ENCODE measurements at places on chromosomes 2 and 18.
A peak's percentile ranks its signal among the peaks of the same experiment; 100 is the strongest.

DNA sequence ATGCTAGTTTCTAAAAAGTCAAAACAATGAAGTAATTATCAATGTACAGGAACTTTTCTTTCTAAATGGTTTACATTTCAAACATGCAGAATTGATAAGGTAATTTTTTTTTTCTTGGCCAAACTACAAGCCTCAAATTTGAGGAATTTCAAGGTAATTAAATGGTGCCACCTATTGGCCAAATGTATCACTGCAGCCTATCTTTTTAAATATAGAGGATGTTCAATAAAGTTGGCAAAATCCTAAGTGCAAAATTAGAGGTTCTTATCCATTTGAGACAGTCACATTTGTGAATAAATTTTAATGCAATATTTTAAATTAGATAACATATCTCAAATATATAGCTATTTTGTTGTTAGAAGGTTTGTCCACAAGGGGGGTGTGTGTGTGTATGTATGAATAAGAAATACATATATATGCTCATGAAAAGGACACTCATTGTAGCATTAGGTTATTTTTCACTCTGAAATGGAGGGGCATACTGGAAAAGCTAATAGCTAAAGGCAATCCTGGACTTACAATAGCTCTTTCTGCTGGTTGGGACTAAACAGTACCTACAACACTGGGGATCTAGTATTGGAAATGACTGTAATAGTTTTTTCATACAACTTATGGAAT is 26.2 kb downstream of the MMADHC start:
- no peak for DNase-seq

- no peak for DNase-seq
These were observed 173.3 kb downstream of the ANKRD44 start for GRCh38 chr2:197137231-197137630.

DNA sequence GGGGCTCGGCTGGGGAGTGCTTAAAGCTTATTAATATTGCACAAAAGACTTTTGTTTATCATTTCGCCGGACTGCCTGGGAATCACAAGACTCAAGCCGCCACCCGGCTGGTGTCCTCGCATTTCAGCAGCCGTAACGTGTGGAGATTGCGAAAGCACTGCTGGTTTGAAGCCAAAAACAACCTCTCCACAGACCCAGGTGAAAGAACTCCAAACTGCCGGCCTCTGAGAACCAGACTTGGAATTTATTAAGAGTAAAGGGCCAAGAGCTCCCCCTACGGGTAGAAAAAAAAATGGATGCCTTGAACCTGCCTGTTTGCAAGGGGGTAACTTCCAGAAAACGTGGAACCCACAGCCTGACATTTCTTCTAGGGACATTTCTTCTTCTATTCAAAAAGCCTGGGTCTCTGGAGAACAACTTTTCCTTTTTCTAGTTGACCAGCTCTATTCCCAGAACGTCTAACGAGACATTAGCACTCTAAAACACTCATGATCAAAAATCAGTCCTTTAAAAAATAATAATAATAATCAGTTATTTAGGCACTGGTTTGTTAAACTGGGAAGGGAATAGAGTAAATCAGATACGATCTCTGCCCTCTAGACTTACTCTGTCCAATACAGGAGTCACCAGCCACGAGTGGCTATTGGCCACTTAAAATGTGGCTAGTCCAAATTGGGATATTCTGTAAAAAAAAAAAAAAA is 216.3 kb downstream of the C1D start:
- peak; percentile 54 for DNase-seq

DNA sequence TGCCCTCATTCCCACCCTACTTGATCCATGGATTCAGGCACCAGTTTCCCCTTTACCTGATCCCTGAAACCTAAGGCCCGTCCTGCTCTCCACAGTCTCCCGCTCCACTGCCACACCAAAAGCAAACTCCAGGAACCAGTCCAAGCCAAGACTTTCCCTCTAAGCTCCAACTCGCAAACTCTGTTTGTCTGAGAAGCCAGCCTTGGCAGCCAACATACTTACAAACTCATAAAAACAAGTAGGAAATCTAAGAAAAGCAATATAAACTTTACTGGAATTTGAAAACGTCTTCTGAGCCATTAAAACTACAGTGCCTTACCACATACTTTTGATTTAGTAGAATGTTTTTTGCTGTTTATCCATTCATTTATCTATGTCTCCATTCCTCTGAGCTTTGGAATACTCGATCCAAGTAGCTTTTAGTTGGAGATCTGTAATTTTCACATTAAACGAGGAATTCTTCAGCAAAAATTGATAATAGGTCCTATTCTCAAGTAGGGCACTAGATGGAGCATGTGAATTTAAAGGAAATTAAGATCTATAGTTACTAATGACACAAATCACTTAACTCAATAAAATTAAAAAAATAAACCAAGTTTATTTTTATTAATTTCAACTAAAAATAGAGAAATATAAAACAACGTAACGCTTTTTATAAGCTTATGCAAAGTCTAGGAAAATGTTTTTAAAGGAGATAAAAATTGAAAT is 199.7 kb downstream of the MYO3B start:
- no peak for DNase-seq

GRCh38 chr2:5661362-5661761 is 30.8 kb upstream of the SOX11 start:
- no peak for DNase-seq

GRCh38 chr2:64654063-64654811 is 524 bp upstream of the SERTAD2 start:
- DNase-seq = peak; percentile 74

- no peak for DNase-seq
These were observed 19.3 kb upstream of the NCK2 start for GRCh38 chr2:105725388-105725787.

DNA sequence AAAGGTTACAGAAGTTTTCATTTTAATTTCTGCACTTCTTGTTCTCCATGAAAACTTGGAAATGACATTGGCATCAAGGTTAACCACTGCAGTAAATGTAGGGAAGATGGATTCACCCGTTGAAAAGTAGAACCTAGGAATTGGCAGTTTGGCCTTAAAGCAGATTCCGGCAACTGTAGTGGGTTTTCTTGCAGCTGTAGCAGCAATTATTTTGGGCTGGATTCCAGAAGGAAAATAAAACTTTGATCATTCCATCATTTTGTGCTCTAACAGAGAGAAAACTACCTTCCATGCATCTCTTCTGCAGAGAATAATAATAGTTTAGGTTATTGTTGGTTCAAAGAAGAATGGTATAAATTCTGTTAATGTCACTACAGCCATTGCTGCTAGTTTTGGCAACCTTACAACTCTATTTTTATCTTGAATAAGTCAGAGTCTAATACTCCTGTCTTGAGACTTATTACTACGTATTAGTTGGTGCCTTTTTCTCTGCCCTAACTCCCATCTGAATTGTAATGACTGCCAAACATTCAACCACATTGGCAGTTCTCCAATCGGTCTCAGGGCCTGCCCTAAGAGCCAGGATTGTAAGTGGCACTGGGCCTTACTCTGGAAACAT is 178.1 kb upstream of the PIEZO2 start:
- DNase-seq = no peak

GRCh38 chr2:197075754-197076337 is 149.3 kb upstream of the PGAP1 start:
- no peak for DNase-seq

- DNase-seq = no peak
These were observed 499.2 kb downstream of the CNTNAP5 start for GRCh38 chr2:124524155-124524915.

GRCh38 chr2:54657664-54658083 is 65.8 kb upstream of the EML6 start:
- no peak for DNase-seq

GRCh38 chr2:65156041-65156440 is 26.1 kb upstream of the RAB1A start:
- DNase-seq = no peak

- DNase-seq = no peak
These were observed 5.0 kb downstream of the RFX8 start for GRCh38 chr2:101469863-101470262.

- DNase-seq = no peak
These were observed 160.0 kb downstream of the PHLPP1 start for GRCh38 chr18:62875323-62875722.

DNA sequence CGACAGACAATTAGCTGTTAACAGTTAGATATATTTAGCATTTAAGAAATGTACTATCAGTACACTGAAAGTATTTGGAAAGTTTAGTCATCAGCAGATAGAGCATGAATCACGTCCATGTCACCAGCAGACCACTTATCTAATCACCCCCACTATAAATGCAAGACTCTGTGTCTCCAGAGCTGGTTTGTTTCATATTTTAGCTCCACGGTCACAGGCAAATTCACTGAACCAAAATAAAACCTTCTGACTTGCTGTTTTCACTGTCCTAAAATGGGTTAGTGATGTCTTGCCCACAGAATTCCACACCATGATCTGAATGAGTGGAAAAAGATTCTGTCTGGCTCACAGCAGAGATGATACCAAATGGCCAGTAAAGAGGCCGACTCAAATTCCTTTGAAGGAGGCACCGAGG is 64.9 kb downstream of the CDH2 start:
- DNase-seq = peak; percentile 25

DNA sequence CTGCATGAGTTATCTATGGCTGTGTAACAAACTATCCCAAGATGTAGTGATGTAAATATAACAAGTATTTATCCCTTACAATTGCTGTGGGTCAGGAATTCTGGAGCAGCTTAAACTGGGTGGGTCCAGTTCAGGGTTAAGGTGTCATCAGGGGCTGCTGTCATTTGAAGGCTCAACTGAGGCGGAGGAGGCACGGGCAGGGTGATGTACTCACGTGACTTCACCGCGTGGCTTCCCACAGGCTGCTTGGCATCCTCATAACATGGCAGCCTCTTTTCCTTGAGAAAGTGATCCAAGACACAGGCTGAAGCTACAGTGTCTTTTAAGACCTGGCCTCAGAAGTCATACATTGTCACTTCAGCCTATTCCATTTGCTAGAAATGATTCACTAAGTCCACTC is 125.8 kb downstream of the PTGR3 start:
- DNase-seq = no peak

GRCh38 chr2:176124947-176125771 is 2.6 kb downstream of the HOXD9 start:
- no peak for DNase-seq

GRCh38 chr18:65750389-65751154 is at the start of gene CDH7:
Gene CDH7, plus strand, starts transcription at chr18:65751012. Its CDS starts 11,831 bp downstream, at chr18:65762843.
- no peak for DNase-seq
